ENCODE measurements at places on chromosomes 7 and 10.

- peak; percentile 89 for DNase-seq
Observed at GRCh38 chr7:131556053-131556908, at the start of gene PODXL. PODXL (minus strand) TSS chr7:131556628; CDS start chr7:131556359, 269 bp downstream.

DNA sequence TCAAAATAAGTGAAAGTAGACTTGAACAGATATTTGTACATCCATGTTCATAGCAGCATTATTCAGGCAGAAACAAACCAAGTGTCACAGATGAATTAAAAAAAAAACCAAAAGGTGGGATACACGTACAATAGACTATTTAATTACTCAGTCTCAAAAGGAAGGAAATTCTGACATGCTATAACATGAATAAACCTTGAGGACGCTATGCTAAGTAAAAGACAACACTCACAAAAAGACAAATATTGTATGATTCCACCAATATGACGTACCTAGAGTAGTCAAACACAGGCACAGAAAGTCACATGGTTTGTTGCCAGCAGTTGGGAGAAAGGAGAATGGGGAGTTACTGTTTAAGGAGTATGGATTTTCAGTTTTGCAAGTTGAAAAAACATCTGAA, 18.0 kb upstream of the CFAP70 start:
- no peak for DNase-seq

DNA sequence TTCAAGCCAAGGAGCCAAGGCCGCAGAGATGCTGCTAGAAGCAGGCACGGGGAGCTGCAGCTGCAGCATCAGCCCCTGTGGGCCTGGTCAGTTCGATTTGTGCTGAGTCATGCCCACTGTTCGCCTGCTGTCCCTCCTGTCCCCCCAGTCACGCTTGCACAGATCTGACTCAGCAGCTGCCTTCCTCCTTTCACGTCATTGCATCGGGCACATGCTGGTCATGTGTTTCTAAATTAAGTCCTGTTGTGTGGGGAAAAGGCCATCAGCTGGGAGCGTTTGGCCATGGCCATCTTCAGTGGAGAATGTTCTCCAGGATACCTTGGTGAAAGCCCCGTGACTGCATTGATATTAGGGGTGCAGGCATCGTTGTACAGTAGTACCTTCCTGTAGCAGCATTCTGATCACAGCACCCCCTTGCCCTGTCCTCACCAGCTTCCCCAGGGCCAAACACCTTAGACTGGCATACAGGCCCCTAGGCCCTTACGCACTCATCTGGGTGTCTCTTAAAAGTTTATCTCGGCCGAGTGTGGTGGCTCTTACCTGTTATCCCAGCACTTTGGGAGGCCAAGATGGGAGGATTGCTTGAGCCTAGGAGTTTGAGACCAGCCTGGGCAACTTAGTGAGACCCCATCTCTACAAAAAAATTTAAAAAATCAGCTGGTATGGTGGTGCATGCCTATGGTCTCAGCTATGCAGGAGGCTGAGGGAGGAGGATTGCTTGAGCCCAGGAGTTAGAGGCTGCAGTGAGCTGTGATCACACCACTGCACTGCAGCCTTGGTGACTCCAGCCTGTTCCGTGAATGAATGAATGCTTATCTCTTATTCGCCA, 23.2 kb downstream of the POR start:
- DNase-seq = peak; percentile 71

- no peak for DNase-seq
Observed at GRCh38 chr7:50486512-50486911, 36.4 kb upstream of the FIGNL1 start.

GRCh38 chr10:11625019-11625735, 13.7 kb upstream of the USP6NL start:
- no peak for DNase-seq

GRCh38 chr7:44980393-44981034, 1.7 kb upstream of the MYO1G start:
- peak; percentile 56 for DNase-seq

- no peak for DNase-seq
Observed at GRCh38 chr10:52215745-52216361, 98.2 kb upstream of the DKK1 start.

- DNase-seq = no peak
Observed at GRCh38 chr10:12606461-12606860, 257.1 kb downstream of the CAMK1D start.

GRCh38 chr7:140475747-140476333, 3.5 kb downstream of the MKRN1 start:
- no peak for DNase-seq

DNA sequence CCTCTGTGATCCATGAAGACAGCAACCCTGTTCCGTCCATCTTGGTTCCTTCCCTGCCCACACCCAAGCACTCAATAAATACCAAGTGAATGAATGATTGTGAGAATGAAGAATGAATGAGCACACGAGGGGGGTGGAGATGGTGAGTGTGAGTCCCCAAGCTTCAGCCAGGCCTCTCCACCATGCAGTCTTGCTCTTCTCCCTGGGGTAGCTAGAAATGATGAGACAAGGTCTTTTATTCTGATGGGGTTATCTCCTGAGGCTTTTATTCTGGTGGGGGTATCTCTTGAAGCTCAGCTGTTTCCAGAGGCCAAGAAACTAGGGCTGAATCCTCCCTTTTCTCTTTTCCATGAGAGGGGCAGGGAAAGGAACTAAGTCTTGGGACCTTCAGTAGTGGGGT, 57.0 kb downstream of the ELFN1 start:
- no peak for DNase-seq

DNA sequence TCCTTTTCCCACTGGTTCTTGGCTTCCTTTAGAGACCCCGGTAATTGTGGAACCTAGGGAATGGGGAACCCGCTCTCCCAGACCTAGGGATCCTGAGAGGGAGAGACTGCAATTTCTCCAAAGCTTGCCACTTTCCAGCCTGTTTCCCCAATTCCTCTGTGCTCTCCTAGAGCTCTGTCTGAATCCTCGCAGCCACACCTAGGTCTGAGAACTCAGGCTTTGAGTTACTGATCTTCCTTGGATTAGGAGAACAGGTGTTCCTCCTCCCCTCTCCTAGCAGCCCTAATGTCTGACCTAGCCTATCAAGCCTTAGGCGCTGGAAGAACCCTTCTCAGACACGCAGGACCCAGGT, 20.0 kb downstream of the WNT8B start:
- no peak for DNase-seq

- DNase-seq = no peak
Observed at GRCh38 chr7:42219447-42219846, 17.6 kb downstream of the GLI3 start.

DNA sequence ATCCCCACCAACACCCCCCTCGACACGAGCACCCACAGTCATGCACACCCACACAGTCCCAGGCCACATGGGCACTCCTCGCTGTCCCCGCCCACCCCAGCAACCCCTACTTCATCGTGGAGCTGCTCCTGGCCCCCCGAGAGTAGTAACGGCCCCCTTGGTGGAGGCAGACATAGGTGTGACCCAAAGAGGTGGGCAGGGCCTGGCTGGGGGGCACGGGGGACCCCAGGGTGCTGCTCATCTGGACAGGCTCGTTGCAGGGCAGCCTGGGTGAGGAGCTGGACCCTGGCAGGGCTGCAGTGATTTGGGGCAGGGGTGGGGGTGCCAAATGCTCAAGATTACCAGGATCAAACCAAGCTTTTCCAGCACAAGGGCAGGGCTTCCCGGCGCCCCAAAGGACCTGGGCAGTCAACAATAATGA, 42.4 kb upstream of the ZMIZ1 start:
- DNase-seq = no peak

DNA sequence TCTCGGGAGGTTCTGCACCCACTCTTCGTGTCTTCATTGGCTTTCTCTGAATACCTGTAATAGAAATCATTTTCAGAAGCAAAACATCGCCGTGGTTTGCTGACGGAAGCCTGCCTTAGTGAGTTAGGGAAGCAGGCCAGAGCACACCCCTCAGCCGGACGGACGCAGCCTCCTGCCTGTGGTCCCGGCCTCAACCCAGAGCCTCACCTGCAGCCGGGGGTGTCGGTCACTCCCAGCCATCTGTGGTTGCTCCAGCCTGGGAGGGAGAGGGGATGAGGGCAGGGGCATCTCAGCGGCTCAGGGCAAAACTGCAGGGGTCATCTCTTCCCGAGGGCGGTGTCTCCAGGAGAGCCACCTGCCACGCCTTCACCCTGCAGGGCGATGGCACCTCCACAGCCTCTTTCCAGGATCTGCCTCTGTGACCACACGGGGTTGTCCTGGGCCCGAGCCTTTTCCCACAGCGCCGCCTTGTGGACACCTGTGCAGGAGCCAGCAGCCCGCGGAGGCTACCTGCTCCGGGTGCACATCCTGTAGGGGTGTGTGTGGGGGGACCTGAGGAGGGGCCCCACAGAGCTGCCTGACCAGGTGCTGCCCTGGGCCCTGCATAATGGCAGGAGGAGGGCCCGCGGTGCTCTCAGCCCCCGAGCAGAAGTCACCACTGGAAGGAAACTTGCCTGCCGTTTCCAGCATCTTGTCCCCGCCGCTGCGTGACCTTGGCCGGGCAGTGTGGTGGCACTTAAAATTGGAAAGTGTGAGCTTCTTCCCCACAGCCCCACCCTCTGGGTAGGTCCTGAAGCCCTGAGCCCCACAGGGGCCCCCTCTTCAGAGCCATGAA, 21.6 kb upstream of the AP5Z1 start:
- peak; percentile 87 for DNase-seq

GRCh38 chr10:77381750-77382149, 255.9 kb downstream of the KCNMA1 start:
- DNase-seq = no peak

- no peak for DNase-seq
Observed at GRCh38 chr7:23529262-23529859, 2.4 kb downstream of the TRA2A start.

DNA sequence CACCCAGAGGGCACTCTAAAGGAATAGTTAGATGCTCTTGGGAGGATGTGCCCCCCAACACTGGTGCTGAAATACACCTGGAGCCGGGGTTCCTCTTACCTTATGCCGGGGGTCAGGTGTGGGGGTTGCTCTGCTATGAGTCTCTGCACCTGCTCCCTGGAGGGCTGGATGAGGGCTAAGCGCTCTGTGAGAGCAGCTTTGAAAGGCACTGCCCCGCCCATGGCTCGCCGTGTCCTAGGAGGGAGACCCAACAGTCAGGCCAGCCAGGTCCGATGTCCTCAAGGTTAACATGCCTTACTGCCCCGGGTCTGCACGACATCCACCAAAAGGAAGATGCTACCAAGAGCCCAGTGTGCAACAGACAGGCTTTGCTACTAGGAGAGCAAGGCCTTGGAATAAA, 31.7 kb downstream of the PSPH start:
- DNase-seq = no peak

DNA sequence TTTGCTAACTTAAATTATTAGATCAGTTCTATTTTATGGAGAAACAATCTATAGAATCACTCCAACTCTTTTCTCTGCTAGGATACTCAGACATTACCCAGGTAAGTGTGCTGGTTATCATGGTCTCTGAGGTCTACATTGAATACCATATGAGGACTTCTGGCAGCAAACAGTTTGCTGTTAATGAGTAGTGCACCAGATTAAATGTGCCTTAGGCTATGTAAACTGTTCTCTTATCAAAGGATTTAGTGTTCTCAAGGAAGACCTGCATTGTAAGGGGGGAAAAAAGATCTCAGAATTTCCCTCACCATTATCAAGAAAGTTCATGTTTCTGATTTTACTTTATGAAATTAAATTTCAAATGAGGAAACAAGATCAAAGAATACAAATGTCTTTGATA, 107.5 kb downstream of the ITGB8 start:
- DNase-seq = no peak

- no peak for DNase-seq
Observed at GRCh38 chr10:107952649-107953556, 788.4 kb upstream of the SORCS1 start.

DNA sequence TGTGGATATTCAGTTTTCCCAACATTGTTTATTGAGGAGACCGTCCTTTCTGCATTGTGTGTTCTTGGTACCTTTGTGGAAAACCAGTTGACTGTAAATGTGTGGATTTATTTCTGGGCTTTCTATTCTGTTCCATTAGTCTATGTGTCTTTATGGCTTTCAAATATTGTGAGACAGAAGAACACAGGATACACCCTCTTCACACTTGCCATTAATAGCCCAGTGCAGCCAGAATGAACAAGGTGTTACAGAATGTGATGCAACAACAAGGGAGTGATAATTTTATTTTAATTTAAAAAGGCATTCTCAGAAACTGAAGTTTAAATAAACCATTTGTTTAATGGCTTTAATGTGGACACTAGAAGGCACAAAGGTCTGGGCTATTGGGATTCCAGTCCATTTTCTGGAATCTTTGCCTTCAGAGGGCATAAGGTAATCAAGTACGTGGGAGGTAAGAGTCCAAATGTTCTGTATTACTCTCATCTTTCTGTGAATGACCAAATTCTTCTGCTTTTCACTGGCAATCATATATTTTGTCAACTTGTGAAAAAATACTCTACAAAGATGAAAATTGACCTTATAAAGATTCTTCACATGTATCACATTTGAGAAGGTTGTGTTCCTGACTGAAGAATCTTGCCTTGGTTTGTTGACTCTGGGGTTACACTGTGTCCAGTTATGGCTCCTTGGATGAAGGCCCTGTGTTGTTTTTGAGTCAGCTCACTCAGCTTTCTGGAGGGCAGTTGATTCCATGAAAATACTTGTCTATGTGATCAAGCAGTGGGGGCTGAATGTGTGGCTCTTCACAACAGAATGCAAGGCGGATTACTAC, 962.7 kb downstream of the LRMDA start:
- DNase-seq = no peak
